ENCODE measurements at places on chromosomes 12 and 14.

GRCh38 chr12:71904629-71905028 lies 34.0 kb upstream of the TPH2 start:
- no peak for DNase-seq

- no peak for DNase-seq
Measured at GRCh38 chr12:7131502-7131866, 1.3 kb downstream of the CLSTN3 start.

- DNase-seq: no peak
Measured at GRCh38 chr12:2372178-2372577, 319.4 kb downstream of the CACNA1C start.

DNA sequence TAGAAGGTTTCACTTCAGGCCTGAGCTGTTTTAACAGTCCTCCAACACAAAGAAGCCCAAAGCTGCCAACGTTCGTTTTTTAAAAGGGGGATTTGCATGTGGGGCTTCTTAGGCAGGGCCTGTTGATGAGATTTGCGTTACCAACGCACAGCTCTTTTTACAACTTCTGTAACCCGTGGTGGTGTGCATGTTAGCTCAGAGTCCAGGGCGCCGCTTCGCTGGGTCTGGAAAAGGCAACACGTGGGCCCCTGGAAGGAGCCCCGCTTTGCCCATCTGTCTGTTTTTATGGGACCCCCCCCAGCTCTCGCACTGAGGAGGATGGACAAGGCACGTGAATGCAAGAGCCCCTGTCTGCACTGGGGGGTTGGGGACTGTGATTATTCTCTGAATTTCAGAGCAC lies 84.0 kb downstream of the ESR2 start:
- DNase-seq: no peak

DNA sequence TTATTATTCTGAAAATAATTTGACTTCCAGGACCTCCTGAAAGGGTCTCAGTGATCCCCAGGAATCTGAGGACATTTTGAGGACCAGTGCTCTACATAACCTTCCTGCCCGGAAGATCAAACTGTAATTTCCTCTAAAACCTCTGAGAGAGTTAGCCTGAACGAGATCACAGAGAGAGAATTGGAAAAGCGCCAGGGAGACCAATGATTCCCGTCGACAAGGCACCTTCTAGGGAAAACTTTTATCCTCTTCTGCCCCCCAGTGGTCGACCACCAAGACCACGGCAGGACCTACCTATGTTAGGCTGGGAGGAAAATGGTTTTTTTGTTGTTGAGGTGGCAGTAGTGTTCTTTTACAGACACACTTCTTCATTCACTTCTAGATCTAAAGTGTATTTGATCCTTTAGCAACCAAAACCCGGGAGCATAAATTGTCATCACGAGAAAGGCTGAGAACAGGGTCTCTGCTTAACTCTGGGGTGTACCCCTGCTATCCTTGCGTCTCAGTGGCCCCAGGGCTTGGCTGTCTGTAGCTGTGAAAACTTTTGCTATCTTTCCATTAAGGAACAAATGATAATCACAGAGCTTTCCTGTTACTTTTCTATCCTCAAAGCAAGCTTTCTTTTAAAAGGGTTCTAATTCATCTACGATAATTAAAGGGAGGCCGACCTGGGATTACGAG lies 62.9 kb upstream of the NID2 start:
- DNase-seq: peak; percentile 92

DNA sequence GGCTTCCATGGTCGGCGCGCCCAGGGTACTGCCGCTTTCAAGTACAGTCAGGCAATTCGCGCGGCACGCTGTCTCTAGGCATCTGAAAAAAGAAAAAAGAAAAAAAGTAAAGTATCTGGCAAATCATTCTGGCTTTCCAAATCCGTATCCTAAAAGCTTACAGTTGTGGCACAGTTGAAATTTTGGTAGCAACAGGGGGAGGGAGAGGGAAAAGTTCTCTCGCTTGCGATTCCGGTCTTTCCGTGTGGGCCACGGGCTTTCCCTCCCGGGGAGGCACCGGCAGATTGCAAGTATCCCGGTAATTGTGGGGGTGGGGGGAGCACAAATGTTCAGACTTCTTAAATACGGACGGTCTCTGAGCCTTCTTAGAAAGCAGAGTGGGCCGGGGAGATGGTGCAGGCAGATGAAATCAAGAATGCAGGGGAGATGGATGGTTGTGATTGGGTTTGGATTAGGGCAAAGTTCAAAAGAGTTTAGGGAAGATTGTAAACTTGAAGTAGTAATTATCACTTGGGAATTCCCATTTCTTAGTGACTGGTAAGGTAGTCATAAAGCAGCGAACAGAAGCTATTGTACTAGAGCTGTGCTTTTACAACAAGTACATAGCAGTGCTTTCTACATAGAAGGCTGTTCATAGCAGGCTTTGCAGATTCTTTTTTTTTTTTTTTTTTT lies 1.2 kb downstream of the SOCS2 start:
- no peak for DNase-seq

- DNase-seq: peak; percentile 47
Measured at GRCh38 chr12:2877953-2878732, 1.1 kb downstream of the RHNO1 start.

- no peak for DNase-seq
Measured at GRCh38 chr14:102951799-102952198, 29.3 kb downstream of the AMN start.

DNA sequence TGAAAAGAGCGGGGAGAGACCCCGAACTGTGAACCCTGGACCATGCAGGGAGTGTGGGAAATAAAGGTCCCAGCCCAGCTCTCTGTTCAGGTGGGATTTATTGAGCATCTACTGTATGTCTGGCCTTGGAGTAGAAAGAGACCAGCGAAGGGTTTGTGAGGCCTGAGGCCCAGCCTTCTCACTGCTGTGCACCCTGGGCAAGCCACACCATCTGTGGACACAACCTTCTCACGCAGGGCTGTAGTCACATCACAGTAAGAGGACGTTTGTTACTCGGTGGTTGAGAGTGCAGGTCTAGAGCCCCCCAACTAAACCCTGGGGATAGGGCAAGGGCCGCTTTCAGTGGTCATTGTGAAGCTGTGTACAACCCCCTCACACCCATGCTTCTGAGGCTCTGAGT lies 18.2 kb downstream of the FAM222A start:
- DNase-seq: no peak

- no peak for DNase-seq
Measured at GRCh38 chr12:57488402-57489156, 711 bp downstream of the MARS1 start.

GRCh38 chr14:21527318-21527679 lies 1.2 kb upstream of the SALL2 start:
- no peak for DNase-seq

DNA sequence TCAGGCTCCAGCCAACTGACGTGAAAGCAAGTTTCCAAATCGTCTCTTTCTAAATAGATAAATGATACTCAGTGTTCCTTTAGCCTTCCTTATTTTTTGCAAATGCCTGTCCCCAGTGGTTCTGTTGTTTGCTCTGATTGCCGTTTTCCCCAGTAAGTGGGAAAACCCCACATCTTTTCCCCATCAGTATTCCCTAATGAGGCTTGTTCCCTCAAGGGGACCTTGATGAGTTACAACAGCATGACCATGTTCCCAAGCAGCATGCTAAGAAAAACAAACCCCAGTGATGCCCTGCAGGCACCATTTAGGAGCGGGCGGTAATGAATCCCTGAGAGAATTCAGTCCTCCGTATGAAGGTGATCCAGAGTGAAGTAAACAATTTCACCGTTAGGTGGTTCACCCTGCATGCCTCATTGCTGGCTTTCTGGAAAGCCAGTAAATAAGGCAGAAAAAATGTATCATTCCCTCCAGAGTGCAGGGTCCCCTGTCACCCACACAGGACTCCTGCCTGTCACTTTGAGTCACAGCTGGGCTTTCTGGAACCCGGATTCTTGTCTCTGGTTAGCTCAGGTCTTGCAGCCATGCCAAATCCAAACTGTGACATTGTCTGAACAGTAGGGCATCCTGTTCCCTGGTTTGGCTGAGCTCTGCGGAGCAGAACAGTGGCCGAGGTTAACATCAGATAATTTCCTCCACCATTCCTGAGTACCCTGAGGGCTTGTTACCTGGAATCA lies 222.6 kb downstream of the RGS6 start:
- no peak for DNase-seq

- DNase-seq: no peak
Measured at GRCh38 chr12:130875193-130875592, 3.3 kb downstream of the RAN start.

GRCh38 chr14:29735459-29735858 lies 192.2 kb downstream of the PRKD1 start:
- DNase-seq: no peak

DNA sequence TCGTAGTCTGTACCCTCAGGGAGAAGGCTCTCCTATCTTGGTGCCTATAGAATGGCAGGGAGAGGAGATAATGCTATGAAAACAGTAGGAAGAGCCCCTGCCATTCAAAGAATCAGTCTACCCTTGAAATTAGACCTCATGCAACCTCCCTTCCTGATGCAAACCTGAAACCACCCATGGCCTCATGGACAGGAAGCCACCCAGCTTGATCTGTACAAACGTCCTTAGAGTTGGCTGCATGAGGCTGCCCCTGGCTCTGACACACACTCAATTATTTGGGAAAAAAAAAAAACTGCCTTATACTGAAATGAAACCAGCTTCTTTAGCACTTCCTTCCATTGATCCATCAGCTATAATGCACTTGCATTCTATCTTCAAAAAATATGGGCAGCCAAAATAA lies 116.6 kb upstream of the BCL2L14 start:
- DNase-seq: no peak

- DNase-seq: no peak
Measured at GRCh38 chr12:112341046-112341825, 41.0 kb downstream of the HECTD4 start.

DNA sequence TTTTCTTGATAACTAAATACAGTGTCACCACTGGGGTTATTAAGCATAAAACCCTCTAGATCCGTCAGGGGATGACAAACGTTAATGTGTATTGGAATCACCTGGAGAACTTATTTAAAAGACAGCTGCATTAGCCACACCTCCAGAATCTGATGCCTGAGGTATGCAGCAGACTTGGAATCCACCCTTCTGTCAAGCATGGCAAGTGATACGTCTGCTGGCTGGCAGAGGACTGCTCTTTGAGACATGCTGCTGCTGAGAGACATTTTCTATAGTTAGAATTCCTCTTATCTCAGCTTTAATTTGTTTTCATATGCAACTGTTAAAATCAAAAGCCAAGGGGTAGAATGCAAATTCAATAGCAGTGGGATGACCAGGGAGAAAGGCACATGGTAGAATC lies 496.3 kb downstream of the NELL2 start:
- no peak for DNase-seq

DNA sequence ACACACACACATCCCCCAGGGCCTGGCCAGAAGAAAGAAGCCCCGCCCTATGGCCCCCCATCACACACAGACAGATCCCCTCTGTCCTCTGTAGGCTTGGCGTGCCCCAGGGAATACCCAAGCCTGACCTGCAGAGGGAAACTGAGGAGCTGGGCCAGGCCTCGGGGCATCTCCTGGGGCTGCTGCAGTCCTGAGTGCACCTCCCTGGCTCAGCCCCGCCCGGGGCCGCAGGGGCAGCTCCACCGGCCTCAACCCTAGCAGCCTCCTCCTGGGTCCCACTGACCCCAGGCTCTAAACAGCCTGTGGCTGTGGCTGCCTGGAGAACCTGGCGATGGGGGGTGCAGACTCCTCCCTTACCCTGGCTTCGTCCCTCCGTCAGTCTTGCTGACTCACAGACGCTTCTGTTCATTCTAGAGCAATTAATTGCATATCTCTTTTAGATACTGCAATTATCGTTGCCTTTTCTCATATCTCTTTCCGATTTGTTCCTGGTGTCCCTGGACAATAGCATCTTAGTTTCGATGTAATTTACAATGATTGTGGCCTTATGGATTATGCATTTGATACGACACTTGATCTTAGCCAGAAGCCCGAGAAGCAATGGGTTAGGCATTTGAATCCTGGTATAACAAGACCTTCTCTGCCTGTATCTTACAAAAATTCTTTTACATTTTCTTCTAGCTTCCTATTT lies 45.8 kb upstream of the EIF5 start:
- no peak for DNase-seq

- peak; percentile 79 for DNase-seq
Measured at GRCh38 chr12:106246891-106247673, 738 bp downstream of the CKAP4 start.

GRCh38 chr12:7557227-7557626 lies 53.6 kb upstream of the CD163 start:
- DNase-seq: no peak

DNA sequence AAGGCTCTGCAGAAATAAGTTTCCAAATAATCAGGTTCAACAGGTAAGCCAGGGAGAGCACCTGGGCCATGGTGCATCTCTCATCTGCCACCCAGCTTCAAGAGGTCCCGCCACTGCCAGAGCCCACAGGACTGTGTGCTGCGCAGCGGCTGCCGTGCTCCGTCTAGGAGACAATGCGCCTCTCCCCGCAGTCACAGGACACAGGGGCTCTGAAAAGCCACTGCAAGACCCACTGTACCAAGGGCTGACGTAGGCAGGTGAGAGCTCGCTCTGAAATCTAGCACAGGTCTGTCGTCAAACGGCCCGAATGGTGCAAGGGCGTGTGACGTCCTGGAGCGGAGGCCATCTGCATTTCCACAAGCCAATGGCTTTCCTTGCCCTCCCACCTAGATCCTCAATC lies 201.1 kb downstream of the CALM1 start:
- DNase-seq: no peak

DNA sequence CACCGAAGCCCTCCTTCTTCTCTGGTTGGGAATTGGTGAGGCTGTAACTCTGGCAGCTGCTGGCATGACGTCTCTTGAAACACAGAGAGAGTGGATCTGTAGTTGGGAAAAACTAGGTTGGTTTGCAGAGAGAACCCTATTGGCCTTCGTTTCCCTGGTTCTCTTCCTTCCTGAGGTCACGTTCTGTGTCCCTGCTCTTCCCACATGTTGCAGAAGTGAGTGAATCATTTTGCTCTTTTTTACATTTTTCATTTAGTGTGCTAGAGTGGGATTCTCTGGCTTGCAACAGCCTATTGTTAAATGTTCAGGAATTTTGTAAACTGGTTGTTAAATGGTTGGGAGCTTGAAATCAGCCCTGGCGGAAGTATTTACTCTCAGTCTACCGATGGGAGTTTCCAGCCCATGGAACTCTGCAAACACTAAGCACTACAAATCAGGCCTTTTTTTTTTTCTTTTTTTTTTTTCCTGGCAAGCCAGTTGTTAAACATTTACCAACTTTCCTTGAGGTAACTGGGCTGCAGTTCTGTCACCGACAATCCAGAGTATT lies 26.8 kb upstream of the CKAP4 start:
- no peak for DNase-seq

GRCh38 chr12:2244013-2244861 lies 191.4 kb downstream of the CACNA1C start:
- DNase-seq: peak; percentile 88

DNA sequence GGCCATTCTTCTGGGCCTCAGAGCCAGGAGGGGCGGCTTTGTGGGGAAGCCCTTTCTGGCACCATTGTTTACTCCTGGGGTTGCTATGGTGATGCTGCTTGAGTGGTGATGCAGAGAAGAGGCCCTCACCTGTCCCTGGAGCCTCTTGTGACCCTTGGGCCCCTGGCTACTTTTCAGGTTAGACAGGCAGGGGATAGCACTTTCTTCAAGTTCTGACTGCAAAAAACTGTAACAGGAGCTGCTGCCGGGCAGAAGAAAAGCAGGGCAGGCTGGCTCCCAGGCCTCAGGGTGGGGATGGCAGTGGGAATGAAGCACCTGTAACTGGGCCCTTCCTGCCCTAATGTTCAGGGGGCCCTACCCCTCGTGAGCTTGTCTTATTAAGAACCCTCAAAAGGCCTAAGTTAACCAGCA lies at the start of gene TEX52:
TEX52 (minus strand) TSS at position 19 of the 411 bp plus-strand sequence; CDS start at position 6, 13 bp downstream.
- DNase-seq: no peak

- DNase-seq: peak; percentile 69
Measured at GRCh38 chr14:104979758-104980610, 1.8 kb upstream of the AHNAK2 start.

Data from ACHN (cell line).